GM20000 (cell line): ENCODE measurements at places on chromosomes 12 and 14.
A peak's percentile ranks its signal among the peaks of the same experiment; 100 is the strongest.

DNA sequence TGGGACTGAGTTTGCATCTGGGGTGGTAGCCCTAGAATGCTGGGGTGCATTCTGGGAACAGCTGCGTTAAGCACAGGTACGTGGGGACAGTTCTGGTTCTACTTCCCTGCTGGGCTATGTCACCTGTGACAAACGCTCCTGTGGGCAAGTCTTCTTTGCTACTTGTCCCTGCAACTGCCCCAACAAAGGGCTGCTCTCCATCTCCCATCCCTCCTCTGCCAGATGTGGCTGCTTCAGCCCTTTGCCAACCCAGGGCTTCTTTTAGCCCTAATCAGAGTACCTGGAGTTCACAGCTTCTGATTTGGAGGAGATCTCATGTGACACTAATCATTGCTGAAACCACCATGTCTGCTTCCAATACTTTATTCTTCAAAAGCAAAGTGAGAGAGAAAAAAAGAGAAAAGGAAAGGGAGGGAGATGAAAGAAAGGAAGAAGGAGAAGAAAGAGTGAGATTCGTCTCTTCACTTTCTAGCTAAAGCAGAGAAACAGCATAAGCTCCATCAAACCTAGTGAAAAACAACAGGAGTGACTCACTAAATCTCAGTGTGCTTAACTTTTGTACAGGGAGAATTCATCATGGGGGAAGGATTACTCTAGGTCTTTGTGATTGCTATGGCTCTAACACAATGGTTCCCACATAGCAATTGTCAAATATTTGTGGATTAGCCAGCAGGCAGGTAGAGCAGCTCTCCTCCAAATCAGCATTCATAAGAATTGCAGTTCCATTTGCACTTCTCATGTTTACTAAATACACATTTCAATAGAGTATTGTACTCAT lies 174.8 kb downstream of the LRIG3 start:
- DNase-seq, result no peak

DNA sequence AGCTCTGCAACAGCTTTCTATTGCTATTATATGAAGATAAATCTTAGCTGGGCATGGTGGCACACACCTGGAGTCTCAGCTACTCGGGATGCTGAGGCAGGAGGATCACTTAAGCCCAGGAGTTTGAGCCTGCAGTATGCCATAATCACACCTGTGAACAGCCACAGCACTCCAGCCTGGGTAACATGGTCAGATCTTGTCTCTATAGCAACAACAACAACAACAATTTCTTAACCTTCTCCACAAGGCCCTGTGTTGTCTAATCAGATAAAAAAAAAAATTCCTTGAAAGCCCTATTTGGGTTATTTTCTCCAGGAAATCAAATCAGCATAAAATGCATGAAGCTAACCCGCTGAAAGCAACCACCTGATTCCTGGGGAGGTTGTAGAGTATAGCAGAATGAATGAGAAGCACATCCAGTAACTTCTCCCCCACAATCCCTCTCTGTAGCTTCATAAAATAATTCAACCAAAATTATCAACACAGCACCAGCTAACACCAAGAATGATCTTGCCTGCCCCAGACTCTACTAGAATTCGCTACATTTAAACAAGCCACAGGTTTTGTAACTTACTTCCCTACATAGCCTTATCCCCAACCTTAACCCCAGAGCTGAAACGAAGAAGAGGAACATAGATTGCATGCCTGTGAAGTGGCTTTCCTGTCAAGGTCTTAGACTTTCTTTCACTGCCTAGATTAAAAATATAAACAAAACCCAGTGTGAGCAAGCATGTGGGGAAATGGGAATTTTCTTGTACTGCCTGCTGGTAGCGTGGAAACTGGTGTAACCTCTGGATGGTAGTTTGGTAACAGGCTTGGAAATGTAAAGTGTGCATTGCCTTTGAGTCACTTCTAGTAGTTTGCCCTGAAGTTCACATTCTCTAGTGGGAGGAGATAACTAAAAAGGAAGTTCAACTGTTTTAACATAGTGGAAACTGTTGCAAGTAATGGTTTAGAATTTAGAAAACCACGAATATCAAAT lies 6.0 kb upstream of the STK38L start:
- DNase-seq, result no peak

DNA sequence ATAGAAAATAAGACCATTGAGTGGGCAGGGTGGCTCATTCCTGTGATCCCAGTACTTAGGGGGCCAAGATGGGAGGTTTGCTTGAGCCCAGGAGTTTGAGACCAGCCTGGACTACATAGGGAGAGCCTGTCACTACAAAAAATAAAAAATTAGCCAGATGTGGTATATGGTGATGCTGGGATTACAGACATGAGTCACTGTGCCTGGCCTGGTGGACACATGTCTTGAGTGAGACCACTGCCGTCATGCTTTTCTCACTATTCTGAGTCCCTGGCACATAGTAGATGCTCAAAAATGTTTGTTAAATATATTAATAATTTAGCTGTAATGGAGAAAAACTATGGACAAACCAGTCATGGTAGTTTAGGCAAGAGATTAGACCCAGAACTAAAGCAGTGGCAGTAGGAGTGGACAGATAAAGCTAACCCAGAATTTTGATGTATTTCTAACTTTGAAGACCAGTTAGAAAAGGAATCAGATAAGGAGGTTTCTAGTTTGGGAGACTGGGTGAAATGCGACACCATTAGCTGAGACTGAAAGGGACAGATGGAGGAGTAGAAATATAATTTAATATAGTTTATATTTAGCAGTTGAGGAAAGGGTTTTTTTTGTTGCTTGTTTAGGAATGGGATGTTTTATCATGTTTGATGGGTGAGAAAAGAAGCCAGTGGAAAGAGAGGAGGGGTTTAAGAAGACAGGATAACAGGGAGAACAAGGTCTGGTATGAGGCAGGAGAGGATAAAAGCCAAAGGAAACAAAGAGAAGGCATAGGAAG lies 7.4 kb upstream of the PTGES3 start:
- DNase-seq, result no peak

DNA sequence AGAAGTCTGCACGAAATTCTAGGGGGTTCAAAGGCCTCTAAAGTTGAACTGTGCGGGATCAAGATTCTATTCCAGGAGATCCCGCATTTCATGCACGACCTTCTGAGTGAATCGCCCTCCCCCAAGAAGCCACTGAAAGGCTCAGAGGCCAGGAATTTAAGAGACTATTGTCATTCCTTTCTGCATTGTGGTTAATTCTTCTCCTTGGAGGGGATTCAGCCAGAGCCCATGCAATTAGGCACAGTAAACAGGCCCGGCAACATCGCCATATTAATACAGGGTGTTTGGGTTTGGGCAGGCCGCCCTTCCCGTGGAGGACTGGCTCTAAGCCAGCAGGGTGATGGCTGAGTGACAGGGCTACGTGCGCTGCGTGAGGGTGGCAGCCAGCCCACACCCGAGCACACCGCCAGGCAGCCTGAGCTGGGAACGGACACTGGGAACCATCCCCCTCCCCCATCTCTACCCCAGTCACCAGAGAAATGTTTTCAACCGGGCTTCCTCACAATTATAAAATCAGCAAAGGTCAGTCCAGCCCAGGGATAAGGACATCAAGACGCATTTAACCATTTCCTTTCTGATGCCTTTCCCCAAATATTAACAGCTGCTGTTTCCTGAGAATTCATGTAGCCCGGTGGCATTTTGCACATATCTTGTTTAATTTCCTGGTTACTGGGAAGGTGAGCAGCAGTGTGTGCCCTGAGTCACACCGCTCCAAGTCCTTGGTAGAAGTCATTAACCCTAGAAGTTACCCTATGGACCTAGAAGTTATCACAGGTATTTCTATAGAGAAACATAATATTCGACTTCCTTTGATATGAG lies 12.5 kb downstream of the EGLN3 start:
- DNase-seq, result no peak

GRCh38 chr12:12718381-12718759 lies 1.2 kb downstream of the CDKN1B start:
- DNase-seq, result no peak

DNA sequence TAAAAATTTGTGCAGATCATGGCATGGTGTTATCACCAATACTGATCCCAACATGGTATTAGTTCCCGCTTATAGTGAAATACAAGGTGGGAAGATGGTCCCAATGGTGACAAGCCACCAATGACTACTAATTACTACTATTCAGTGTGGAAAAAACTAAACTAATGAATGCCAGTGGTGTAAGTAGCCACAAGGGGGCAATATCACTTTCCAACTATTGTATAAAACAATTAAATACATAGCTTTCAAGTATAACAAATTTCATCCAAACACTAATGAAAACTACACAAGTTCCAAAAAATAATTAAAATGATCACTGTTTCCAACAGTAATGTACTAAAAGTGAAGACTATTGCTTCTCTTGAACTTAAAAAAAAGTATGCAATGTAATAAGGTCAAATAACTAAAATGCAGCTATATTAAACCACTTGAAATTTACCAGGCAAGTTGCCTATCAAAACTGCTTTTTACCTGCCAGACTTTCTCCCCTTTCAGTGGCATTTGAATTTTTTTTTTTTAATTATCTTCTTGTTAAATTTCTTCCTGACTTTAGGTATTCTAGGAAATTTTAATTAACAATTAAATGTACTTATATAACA lies 58.0 kb downstream of the PAPLN start:
- peak; percentile 25 for DNase-seq

DNA sequence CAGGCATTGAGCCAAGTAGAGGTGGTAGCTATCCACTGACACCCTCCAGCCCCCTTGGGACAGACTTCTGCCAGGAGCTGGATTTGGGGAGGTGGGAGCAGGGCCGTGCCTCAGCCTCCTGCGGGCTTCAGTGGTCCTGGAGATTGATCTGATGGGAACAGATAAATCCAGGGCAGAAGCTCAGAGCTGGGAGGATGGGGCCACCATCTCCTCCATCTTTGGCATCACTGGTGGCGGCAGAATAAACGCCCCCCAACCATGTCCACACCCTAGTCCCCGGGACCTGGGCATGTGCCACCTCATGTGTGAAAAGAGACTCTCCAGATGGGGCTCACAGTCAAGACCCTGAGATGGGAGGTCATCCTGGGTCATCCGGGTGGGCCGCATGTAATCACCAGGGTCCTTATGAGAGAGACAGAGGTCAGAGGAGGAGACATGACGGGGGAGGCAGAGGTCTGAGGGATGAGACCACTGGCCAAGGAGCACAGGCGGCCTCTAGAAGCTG lies 209.6 kb upstream of the RTL1 start:
- no peak for DNase-seq

- DNase-seq, result no peak
Observed at GRCh38 chr12:94427501-94428381, 31.9 kb downstream of the CEP83 start.

GRCh38 chr14:101103321-101103901 lies 199.9 kb upstream of the RTL1 start:
- DNase-seq, result no peak

DNA sequence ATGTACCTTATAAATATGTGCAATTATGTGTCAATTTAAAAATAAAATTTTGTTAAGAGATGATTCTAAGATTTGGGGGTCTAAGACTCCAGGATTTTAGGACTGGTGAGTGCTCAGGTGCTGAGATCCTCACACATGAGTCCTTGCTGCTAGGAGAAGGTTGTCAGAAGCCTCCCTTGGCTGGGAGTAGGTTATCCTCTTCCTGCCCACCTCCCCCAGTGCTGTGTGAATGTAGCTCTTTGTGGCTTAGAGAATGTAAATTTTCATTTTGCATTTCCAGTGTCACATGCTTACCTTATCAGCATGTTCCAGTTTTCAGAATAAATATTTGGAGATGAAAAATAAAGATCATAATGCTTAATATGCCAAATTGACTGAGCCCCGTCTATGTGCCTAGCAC lies 114.2 kb upstream of the MDM1 start:
- DNase-seq, result no peak

DNA sequence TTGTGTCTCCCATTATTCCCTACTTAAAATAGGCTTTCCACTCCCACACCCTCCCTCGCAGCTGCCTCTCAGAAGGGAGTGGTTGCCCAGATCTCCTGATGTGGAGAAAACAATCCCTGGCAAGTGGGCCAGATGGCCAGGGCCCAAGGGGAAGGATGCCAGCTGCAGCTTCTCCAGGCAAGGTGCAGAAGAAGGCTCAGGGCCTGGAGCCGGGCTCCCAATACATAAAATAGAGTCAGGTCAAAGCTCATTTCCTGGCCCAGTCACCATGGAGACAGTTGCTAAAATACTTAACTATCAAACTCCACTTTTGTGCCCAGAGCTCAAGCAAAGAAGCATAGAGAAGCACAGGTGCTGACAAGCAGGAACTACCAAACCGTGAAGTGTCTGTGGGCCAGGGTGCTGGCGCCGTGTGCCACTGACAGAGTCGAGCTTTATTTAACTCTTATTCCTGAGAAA lies 45.7 kb upstream of the ITPR2 start:
- DNase-seq, result peak; percentile 39

GRCh38 chr12:57129321-57129842 lies 1.1 kb downstream of the LRP1 start:
- DNase-seq, result no peak
